HAP-1 (cell line): ENCODE measurements at places on chromosomes 6 and 20.

GRCh38 chr20:53322651-53323050 lies 271.0 kb downstream of the ZNF217 start:
- no peak for DNase-seq

DNA sequence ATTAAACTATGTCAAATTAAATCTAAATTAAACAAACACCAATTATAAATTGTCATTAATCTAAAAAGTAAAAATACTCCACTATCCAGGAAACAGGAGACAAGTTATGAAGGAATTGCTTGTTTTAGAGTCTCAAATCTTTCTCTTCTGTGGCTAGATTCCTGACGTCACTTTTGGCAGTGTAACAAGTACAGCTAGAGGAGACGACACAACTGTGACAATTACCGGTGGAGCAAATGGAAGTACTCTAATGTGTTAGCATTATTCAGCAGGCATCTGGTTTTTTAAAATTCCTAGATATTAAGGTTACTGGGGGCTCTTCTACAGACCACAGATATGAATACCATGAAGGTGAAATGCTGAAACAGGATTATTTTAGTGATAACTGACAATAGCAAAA lies 1042.7 kb downstream of the EPHA7 start:
- no peak for DNase-seq

GRCh38 chr6:77373955-77374354 lies 89.3 kb downstream of the HTR1B start:
- DNase-seq, result no peak

GRCh38 chr6:33211136-33211535 lies 2.8 kb downstream of the RING1 start:
- no peak for DNase-seq

- no peak for DNase-seq
These were observed 87.1 kb upstream of the HEY2 start for GRCh38 chr6:125662296-125662695.

DNA sequence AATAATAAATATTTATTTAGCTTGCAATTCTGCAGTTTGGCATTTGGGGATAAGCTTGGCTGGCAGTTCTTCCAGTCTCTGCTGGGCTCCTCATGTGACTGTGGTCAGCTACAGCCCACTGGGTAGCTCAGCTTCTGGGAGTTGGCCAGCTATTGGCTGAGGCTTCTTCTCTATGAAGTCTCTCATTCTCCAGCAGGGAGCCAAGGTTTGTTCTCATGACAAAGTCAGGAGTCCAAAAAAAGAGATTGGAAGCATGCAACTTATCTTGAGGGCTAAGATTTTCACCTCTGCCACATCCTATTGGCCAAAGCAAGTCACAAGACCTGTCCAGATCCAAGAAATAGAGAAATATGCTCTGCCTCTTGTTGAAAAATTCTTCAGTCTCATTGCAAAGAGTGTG lies 94.6 kb downstream of the SNAP25 start:
- no peak for DNase-seq

DNA sequence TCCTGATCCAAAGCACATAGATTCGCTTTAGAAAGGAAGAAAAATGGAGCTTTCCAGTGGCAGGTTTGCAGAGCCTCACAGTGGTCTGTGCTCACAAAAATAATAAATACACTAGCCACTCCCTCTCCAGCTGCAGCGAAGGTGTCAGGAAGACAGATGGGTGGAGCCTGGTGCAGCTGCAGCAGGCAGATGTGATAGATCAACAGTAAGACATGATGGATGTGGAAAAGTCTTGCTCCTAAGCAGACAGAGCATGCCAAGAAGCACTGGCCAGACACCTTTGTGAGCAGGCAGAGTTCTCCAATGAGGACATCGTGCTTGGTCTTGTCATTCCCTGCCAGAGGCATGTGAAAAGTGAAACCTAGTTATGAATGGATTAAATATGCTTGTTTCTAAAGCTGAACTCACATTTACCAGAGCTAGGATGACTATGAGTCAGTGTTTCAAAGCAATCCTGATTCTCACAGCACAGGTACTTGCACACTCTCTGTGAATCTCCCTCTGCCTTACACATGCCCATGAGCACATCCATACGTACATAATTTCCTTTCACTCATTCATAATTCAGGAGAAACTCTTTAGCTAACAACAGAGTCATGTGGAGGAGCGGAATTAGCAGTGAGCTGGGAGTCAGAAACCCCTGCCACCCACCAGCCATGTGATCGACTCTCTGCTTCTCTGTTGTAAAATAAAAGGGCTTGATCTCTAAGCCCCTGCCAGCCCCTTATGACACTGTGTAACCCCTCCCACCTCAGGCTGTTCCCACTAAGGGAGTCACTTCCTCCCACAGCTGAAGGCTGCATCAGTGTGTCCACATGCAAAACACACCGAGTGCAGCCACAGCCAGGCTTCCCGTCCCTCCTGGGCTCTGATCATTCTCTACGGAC lies 111.2 kb downstream of the SCML4 start:
- DNase-seq, result no peak

- DNase-seq, result no peak
These were observed 17.5 kb upstream of the BMP5 start for GRCh38 chr6:55892749-55893357.

GRCh38 chr6:8434727-8435092 lies 635 bp downstream of the SLC35B3 start:
- no peak for DNase-seq

DNA sequence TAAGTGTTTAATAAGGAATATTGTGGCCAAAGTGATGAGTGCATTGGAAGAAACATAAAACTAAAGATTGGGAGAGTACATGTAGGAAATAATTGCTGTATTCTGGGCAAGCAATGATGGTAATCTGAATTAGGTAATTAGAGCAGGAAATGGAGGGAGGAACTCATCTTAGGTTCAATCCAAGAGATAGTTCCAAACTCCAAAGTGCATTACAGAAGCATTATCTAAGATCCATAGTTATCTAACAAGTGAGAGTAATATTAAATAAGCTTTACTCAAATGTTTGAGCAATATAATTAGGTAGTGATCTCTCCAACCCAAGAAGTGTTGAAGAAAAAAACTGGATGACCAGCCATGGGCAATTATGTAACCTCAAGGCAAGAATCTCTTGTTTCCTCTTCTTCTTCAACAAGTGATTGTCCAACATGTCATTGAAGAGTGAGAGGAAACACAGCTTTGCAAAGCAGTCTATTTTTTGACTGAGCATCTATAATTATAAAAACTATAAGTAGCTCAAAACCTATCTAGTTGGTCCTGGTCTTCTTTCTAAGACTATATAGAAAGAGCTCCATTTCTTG lies 181.2 kb upstream of the TNFAIP3 start:
- DNase-seq, result no peak

DNA sequence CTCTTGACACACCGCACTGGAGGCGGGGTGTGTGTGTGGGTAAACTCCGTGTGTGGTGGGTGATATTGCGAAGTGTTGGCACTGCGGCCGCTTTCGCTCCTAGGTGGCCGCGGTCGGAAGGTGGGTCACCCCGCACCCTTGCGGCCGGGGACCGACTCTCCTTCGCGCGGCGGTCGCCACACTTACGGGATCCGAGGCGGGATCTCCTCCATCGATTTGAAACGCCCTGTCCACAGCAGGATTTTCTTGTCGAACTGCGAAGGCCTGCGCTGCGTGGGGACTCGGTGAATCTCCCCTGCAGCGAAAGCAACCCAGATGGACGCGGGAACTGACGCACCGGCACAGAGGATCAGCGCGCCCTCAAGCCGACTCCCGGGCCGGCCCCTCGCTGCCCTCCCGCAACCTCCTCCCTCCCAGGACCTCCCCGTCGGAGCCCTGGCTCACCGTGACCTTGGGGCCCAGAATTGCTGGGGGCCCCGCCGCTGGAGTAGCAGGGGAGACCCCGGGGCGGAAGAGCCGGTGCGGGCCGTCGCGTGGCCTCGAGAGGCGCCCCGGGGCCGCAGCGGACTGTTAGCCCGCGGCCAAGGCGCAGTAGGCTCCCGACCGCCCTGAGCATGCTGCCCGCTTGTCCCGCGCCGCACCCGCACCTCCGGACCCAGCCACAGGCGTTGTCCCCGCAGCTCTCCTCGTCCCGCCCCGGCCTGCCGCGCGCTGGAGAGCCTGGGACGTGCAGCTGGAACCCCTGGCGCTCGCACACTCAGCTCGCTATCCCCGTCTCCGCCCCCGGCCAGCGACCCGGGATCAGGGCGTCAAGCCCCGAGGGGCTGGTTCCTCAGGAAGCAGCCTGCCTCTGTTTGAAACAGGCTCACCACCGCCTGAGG lies at the start of gene FAM162B:
FAM162B (minus strand) TSS at position 759 of the 881 bp plus-strand sequence; CDS start at position 616, 143 bp downstream.
- peak; percentile 79 for DNase-seq

GRCh38 chr6:137283940-137284810 lies 65.0 kb upstream of the IFNGR1 start:
- no peak for DNase-seq

DNA sequence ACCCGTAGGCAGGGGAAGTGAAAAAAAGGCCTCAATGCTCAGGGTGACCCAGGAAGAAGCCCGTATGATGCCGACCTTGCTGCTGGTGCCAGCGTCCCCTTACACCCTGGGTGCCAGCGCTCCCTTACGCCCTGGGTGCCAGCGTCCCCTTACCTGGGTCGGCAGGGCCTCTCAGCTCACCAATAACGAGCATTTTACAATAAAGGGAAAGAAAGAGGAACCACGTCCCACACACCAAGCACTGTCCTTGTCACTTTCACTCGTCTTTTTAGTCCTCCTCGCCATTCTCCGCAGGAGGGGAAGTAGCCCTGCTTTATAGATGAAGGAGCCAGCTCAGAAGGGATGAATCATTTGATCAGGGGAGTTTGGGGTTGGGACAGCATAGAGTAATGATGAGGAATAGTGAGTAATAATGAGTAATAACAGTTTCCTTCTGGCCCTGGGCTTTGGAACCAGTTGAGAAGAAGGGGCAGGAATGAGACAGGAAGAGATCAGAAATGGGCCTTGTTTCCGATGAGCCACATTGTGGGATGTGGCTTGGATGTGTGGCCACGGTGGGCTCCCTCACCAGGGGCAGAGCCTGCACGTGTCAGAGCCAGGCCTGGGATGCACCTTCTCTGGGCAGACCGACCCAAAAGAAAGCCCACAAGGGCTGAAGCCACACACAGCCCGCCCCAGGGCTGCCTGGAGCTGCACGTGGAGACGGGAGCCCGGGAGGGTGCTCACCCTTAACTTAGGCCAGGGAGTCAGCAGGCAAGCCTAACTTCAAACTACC lies 75.7 kb downstream of the SYNJ2 start:
- no peak for DNase-seq

DNA sequence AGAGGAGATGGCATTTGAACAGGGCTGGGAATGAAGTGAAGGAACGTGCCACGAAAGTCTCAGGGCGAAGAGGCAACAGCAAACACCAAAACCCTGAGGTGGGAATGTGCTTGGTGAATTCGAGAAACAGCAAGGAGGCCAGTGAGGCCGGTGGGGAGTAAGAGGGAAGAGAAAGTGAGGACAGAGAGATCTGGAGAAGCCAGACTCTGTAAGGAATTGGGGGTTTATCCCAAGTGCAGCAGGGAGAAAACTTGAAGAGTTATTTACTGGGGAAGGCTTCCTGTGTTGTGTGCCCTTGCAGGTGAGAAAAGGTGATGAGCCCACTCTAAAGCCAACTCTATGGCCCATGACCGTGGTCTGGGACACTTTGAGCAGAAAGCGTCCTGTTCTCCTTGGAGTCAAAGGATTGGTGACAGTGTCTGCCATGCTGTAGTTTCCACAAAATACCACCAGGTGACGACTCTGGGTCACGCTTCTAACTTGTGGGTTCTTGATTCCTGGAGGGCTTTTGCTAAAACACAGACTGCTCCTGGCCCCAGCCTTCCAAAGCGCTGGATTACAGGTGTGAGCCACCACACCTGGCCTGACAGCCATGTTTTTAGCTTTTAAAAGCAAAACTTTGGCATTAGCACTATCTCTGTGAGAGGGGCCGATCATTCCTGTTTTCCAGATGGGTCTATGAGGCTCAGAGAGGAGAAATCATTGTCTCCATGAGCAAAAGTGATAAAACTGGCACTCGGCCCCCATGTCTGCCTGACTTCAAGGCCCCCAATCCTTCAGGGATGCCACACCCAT lies 18.0 kb upstream of the CSNK2A1 start:
- DNase-seq, result peak; percentile 79
